Eye (tissue), 1 donor: ENCODE measurements at places on chromosomes 6 and 20.
A peak's percentile ranks its signal among the peaks of the same experiment; 100 is the strongest.

DNA sequence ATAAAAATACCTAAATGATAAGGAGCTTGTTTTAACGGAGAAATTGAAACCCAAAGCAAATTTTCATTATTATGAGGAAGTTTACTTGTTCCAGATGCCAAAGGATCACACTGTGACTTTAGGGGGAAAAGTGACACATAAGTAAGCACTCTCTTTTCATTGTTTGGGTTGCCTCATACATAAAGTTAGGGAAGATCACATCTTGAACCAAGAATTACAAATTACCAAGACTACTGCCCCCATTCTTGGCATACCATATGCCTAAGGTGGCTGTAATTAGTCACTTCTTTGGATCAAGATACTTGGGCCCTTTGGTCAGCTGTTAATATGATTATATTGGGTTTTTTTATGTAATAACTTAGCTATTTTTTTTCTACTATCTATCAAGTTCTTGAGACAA is 269.0 kb downstream of the COL12A1 start:
- no peak for DNase-seq

DNA sequence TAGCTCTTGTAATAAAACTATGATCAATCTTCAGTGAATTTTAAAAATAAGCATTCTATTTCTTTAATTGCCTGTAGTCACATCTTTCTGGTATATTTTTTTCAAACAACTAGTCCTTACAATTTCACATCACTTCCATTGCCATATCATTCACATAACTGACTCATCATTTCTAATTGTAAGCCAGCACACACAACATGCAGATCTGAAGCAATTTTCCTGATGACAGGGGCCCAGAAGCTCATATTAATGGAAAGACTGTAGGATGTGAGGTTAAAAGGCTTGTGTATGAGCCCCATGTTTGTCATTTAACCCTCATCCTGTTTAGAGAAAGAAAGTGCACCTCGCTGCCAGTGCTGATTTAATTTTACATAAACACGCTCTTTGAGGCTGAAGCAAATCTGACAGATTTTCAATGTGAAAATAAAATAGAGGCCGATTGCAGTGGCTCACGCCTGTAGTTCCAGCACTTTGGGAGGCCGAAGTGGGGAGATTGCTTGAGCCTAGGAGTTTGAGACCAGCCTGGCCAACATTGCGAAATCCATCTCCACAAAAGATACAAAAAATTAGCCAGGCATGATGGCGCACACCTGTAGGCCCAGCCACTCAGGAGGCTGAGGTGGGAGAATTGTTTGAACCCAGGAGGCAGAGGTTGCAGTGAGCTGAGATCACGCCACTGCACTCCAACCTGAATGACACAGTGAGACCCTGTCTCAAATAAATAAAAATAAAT is 40.1 kb upstream of the LTV1 start:
- DNase-seq, result no peak

- no peak for DNase-seq
These were observed 19.6 kb downstream of the ANGPT4 start for GRCh38 chr20:896501-897025.

DNA sequence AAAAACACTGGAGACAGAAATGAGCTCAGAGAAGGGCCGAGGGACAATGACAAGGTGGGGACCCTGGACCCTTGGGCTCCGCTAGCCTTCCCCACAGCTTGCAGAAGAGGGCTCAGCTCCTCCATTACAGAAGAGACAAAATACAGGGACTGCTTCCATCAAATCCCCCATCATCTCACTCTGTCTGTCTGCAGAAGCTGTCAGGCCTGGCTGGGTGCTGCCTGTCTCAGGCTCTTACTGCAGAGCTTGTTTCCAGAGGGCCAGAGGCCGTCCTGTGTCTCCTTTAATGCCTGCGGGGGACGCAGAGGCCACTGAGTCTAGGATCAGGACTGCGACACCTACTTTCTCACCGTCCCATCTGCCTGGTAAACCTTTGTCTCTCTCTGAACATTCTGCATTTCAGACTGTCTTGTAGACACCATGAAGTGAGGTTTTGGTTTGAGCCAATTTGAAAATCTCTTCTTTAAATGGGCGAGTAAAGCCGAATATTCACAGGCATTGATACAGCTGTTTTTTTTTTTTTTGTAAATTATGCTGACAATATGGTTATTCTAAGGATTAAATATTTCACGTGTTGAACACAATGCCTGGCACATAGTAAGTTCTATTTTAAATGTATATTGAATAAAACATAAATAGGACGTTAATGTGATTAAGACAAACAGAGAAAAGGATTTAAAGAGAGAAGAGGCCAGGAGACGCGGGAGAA is 28.3 kb downstream of the RNASET2 start:
- no peak for DNase-seq

GRCh38 chr20:56487216-56487615 is 18.8 kb downstream of the RTF2 start:
- DNase-seq, result no peak

DNA sequence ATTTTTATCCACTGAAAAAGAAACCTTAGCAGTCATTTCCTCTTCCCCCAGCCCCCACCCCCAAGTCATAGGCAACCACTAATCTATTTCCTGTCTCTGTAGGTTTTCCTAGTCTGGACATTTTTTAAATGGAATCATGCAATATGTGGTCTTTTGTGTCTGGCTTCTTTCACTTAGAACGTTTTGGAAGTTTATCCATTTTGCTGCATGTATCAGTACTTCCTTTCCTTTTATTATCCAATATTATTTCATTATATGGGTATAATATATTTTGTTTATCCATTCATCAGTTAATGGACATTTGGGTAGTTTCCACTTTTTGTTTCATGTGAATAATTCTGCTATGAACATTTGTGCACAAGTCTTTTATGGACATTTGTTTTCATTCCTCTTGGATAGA is 99.3 kb upstream of the BMP5 start:
- no peak for DNase-seq

- DNase-seq, result no peak
These were observed 250.9 kb downstream of the UTRN start for GRCh38 chr6:144536079-144536478.

- DNase-seq, result no peak
These were observed 308.1 kb upstream of the SPTLC3 start for GRCh38 chr20:12700701-12701100.

DNA sequence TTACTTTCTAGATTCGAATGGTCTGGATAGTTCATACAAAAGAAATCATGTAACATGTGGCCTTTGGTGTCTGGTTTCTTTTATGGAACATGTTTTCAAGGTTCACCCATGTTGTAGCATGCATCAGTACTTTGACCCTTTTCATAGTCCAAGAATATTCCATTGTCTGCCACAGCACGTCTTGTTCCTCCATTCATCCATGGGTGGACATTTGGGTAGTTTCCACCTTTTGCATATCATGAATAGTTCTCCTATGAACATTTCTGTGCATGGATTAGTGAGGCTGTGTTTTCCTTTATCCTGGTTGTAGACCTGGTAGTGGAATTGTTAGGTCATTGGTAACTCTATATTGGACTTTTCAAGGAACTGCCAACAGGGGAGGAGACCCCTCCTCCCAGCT is 31.7 kb downstream of the GSTA3 start:
- no peak for DNase-seq

DNA sequence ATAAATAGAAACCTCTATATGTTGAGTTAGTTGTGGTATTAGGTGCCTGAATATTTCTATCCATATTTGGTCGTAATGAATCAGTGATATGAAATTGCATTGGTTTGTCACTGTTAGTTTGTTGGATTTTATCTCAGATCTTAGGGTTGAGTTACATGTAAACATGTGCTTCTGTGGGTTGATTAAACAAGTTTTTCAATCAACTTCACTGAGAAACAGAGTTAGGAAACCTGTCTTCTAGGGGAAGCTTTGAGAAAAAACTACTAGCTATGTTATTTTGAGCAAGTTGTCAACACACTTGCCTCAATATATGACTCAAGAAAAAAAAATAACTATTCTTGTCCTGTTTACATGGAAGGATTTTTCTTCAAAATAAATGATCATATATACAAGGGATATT is 14.8 kb upstream of the ADGB start:
- no peak for DNase-seq

DNA sequence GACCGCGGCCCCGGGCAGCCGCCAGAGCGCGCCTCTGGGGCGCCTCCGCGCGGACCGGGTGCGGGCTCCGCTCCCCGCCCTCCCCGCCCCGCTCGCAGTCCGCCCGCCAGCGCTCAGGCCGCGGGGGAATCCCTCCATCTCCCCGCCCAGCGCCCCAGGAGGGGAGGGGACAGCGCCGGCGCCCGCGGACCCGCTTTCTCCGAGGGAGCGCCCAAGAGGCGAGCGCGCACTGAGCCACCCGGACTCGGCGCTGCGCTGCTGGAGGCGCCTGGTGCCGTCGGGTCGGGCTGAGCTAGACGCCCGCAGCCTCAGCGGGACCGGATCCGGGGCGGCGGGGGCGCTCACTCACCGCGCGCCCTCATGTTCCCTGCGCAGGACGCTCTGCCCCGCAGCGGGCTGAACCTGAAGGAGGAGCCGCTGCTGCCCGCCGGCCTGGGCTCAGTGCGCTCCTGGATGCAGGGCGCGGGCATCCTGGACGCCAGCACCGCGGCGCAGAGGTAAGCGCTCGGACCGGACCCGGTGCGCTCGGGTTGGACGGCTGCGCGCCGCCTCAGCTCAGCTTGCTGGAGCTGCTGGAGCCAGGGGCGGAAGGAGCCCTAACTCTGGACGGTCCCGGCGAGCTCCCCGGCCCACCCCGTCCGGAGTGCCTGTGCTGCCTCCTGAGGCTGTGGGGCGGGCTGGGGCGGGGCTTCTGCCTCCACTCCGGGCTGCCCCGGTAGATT is 867 bp downstream of the EBF4 start:
- DNase-seq, result peak; percentile 75

GRCh38 chr6:84967389-84967788 is 203.0 kb upstream of the TBX18 start:
- DNase-seq, result peak; percentile 20

- DNase-seq, result no peak
These were observed 472 bp upstream of the EDN3 start for GRCh38 chr20:59299945-59300332.

DNA sequence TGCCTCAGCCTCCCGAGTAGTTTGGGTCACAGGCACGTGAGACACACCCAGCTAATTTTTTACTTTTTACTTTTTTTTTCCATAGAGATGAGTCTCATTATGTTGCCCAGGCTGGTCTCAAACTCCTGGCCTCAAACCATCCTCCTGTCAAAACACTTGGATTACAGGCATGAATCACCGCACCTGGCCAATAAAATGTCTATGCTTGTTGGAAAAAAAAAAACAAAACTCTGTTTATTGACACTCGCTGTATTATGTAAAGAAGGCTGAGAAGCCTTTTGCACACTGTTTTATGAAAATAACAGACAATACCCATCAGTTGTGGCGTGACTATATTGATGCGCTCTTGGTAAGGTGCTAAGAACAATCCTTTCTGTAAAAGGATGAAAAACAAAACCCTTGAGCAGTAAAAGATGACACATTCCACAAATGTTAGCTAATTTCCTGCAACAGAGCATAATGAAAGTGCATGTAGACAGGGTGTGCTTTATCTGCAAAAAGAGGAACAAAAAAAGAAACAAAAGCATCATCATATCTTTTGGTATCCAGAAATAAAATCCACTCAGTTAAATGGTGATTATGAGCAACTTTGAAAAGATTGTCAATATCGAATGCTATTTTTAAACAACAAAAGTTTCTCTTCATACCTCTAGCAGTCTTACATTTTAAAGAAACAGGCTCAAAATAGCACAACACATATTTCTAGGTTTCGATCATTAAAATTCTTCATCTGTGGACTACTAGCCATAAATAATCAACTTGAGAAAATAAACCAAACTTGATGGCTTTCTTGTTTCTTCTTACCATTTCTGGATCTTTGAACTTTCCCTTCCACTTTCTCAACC is 108.3 kb upstream of the PHACTR1 start:
- no peak for DNase-seq

DNA sequence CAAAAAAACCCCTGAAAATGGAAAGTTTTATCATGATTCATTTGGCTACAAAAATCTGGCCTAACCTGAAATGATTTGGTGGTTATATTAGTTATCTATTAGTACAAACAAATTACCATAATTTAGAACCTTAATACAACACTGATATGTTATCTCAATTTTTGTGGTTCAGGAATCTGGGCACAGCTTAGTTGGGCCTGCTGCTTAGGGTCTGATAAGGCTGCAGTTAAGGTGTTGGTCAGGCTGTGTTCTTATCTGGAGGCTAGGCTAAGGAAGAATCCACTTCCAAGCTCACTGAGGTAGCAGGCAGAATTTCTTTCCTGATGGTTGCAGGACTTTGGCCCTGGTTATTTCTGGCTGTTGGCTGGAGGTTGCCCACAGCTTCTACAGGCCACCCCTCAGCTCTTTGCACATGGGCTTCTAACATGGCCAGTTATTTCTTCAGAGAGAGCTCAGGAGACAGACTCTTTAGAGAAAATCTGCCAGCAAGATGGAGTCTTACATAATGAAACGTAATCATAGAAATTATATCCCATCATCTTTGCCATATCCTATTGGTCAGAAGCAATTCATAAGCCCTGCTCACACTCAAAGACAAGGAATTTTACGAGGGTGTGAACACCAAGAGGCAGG is 11.4 kb downstream of the TRIM38 start:
- no peak for DNase-seq

- DNase-seq, result no peak
These were observed 24.0 kb downstream of the MAPK13 start for GRCh38 chr6:36154286-36154685.

DNA sequence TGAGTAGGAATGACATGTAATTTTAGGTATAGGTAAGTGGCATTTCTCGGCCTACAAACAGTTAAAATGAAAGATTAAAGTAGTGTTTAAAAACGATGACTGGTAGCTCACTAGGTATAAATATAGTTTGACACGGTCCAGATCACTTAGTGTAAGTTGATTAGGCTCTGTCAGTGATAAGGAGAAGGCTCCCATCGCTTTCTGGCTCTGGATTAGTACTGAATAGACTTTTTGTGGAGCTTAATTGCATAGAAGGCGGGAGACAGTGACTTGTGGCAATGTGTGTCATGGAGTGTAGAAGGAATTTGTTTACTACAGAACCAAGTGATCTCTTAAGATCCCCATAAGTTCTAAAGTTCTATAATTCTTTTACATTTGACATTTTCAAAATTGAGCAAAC is 6.7 kb downstream of the PYGB start:
- DNase-seq, result no peak

DNA sequence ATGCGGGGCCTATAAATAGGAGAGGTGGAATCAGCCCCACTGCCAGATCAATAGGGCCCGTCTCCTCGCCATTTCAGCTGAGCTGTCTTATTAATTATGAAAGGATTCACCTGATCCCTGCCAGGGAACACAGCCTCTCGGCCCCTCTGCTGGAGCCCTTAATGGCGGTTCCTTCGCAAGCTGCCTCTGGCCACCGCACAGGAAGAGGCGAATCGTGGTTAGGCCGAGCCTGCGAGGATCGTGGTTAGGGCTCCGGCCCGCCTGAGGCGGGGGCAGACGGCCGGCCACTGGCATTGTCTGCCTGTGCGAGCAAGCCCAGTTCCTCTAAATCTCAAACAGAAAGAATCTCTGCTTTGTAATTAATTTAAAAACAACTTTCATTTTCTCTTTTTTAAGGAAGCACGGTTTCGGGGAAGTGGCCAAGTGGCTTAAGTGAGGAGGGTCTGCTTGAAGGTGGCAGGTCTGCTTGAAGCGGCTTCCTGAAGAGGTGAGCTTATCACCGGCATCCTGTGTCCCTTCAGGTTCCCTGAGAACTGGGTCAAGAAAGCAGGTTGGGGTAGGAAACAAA is 9.2 kb downstream of the NRN1 start:
- peak; percentile 87 for DNase-seq
